Glutamatergic neuron (in vitro differentiated cells): ENCODE measurements at places on chromosomes 2 and 18. TPM values are rescaled to one million over a fixed set of nuclear protein-coding genes. Genes with fewer than 3 reads are reported as not detected.

The NT5DC4 gene
- total RNA-seq, result not detected

The CNNM4 gene
- total RNA-seq, result 15.4 TPM

The IHH gene
- not detected for total RNA-seq

DNA sequence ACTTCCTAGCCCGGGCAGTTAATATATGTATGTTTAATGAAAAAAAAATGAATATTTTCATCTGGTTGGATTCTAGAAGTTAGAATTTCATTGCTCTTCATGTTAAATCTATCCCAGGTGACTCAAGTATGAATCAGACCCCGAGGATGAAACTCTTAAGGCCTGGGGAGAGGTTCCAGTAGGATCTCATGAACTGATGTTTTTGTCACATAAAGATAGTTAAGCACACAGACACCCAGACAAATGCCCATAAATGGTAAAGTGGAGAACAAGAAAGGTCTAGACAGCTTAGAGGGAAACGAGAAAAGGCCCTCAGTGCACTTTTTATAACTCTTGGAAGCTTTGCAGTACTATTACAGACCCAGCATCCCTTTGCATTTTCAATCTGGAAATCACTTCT is 114.1 kb downstream of the RIF1 start:
- H3K27me3 ChIP-seq, result no peaks in the 10 kb centered on the region
- no peaks in the 10 kb centered on the region for H3K4me1 ChIP-seq
- no peak for DNase-seq
- H3K4me3 ChIP-seq, result no peak overlapping the region
- H3K36me3 ChIP-seq, result no peaks in the 10 kb centered on the region
